ENCODE measurements at places on chromosomes 3 and 15. TPM values are rescaled to one million over a fixed set of nuclear protein-coding genes. Genes with fewer than 3 reads are reported as not detected.

TEX9 gene
- total RNA-seq, result 5.0 TPM

MB21D2 gene
- 5.2 TPM for total RNA-seq

ATP2C1 gene
- 32.3 TPM for total RNA-seq

ADAMTS17 gene
- 0.28 TPM for total RNA-seq

LRRC34 gene
- total RNA-seq, result not detected

ZNF592 gene
- 21.2 TPM for total RNA-seq

SLC28A2 gene
- total RNA-seq, result not detected
